ENCODE measurements at places on chromosomes 1 and 21. TPM values are rescaled to one million over a fixed set of nuclear protein-coding genes. Genes with fewer than 3 reads are reported as not detected.

AGMAT gene
- polyA plus RNA-seq: 1.7 TPM

C1QB gene
- 15.2 TPM for polyA plus RNA-seq

ARTN gene
- polyA plus RNA-seq: 1.2 TPM

AK5 gene
- polyA plus RNA-seq: 8.2 TPM

AKR7A3 gene
- 0.93 TPM for polyA plus RNA-seq

LEMD1 gene
- not detected for polyA plus RNA-seq
